Globus pallidus (tissue), 1 donor: ENCODE measurements at places on chromosomes 4 and X.

DNA sequence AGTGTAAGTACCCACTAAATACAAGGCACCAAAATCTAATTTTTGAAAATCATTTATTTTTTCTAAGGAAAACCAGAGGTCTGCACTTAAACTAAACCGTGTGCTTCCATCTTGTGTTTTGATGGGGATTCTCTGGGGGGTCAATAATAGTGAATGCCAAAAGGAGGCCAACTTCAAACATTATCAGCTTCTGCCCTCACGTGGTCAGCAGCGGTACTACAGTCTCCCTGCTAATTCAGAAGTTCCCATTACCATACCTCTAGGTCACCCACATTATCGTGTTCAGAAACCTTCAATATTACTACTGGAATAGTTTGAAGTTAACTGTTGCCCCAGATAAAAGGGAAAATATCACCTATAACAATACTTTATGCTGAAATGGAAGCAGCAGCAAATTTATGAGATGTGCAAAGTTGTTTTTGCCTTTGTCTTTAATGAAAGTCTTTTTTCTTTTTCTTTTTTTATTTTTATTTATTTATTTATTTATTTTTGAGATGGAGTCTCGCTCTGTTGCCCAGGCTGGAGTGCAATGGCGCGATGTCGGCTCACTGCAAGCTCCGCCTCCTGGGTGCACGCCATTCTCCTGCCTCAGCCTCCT, 17.3 kb downstream of the CTPS2 start:
- peak; percentile 29 for DNase-seq

GRCh38 chr4:88110826-88111225, 47.6 kb downstream of the ABCG2 start:
- no peak for DNase-seq

- no peak for DNase-seq
Measured at GRCh38 chr4:97500423-97500822, 642.9 kb downstream of the STPG2 start.

- no peak for DNase-seq
Measured at GRCh38 chr4:124017185-124017785, 620.7 kb downstream of the SPRY1 start.

- no peak for DNase-seq
Measured at GRCh38 chrX:132710656-132711155, 221.9 kb upstream of the MBNL3 start.

DNA sequence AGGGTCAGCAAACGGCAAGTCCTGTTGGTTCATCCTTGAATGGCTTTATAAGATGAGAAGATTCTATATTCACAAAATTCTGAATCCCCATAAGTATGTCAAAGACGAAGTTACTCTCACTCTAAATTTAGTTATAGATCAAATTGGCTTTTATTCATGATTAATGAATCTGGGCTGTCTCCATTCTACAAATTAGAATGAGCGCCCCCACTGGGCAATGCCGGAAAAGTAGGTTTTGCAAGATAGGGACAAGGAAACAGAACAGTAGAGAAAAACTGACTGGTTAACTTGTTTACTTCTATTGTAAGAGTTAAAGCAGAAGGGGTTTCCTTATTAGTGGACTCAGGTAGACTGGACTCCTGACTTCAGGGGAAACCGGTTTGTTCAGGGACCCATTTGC, 100.3 kb downstream of the F11 start:
- DNase-seq = no peak

GRCh38 chrX:18917831-18918230, 66.1 kb downstream of the PHKA2 start:
- no peak for DNase-seq

GRCh38 chr4:102807345-102807744, 20.0 kb downstream of the UBE2D3 start:
- DNase-seq = no peak

- DNase-seq = no peak
Measured at GRCh38 chr4:94766856-94767255, 9.1 kb downstream of the BMPR1B start.

- no peak for DNase-seq
Measured at GRCh38 chr4:114527637-114528036, 71.0 kb upstream of the UGT8 start.

- DNase-seq = no peak
Measured at GRCh38 chrX:123871309-123871708, 11.5 kb downstream of the XIAP start.
